A673 (cell line): ENCODE measurements at places on chromosomes 12 and 14. TPM values are rescaled to one million over a fixed set of nuclear protein-coding genes. Genes with fewer than 3 reads are reported as not detected.

CEP170B gene
- total RNA-seq = 20.8 and 22.6 TPM in 2 replicates

FGF6 gene
- not detected in 2 replicates for total RNA-seq

EIF4B gene
- total RNA-seq = 393 and 400 TPM in 2 replicates

IRAK3 gene
- 0.19 and 0.37 TPM in 2 replicates for total RNA-seq

- no peaks in the 10 kb centered on the region for H3K4me1 ChIP-seq
- H3K27me3 ChIP-seq = no peaks in the 10 kb centered on the region
- no peak overlapping the region for H3K27ac ChIP-seq
- DNase-seq = no peak
- H3K4me3 ChIP-seq = no peak overlapping the region
These were observed 38.1 kb downstream of the GCH1 start for GRCh38 chr14:54864526-54864925.

DNA sequence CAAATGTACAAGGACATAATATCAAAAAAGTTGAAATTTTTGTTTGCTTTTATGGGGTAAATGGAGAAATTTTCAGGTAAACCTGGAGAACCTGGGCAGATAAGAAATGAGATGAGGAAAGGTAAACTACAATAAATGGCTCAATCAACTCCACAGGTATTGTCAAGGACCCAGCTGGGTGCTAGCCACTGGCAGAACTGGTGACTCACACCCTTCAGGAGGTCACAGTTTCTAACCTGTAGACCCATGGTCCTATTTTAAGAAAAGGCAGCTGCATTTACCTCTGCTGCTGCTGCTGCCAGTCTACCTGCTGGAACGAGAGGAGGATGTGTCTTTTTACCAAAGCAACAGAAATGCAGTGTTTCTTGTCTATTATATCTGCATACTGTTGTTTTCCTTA, 226.6 kb downstream of the ALG10B start:
- no peak for DNase-seq
- H3K36me3 ChIP-seq = no peaks in the 10 kb centered on the region
- H3K4me1 ChIP-seq = no peaks in the 10 kb centered on the region
- no peak overlapping the region for H3K4me3 ChIP-seq
- no peak overlapping the region for H3K27ac ChIP-seq

DNA sequence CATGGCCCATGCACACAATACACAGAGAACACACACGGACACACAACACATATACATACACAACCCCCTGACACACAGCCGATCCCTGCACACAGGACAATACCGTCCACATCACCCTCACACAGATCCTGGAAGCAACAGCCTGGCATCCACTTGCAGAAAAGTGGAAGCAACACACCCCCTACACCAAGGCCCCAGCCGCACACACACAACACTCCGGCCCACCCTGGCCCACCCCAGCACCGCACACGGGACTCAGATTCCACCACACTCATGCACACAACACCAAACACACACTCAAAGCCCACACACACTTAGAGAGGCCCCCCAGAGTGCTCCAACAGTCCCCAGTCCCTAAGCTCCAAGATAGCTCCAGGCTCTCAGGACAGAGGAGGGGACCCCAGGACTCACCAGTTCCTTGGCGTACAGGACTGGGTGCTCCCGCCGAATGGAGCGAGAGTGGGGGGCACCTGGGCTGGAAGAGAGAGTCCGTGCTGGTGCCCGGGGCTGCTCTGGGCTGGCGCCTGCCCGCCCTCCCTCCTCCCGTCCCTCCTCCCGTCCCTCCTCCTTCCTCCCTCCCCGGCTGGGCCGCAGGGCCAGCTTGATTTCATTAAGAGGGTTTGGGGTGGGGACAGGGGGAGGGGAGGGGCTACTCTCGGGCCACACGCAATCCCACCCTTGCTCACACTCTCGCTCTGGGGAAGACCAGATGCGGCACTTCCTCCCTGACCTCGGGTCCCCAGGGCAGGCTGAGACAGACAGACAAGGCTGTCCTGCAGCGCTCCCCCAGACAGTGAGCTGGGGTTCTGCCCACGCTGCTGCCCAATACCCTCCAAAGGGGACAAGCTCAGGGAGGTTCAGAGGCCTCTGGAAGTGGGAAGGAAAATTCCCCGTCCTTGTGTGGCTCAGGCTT, at the start of gene TMEM119:
Gene TMEM119 (minus strand): TSS at position 526 of the 913 bp plus-strand sequence. CDS start 5,701 bp downstream, outside the sequence.
- H3K27me3 ChIP-seq = no peaks in the 10 kb centered on the region
- no peaks in the 10 kb centered on the region for H3K36me3 ChIP-seq
- H3K4me1 ChIP-seq = no peaks in the 10 kb centered on the region
- no peak within 1 kb of the TSS for H3K27ac ChIP-seq

- H3K27me3 ChIP-seq = no peaks in the 10 kb centered on the region
- DNase-seq = no peak
- H3K36me3 ChIP-seq = no peaks in the 10 kb centered on the region
These were observed 167.5 kb downstream of the BTG1 start for GRCh38 chr12:91978143-91978542.

DNA sequence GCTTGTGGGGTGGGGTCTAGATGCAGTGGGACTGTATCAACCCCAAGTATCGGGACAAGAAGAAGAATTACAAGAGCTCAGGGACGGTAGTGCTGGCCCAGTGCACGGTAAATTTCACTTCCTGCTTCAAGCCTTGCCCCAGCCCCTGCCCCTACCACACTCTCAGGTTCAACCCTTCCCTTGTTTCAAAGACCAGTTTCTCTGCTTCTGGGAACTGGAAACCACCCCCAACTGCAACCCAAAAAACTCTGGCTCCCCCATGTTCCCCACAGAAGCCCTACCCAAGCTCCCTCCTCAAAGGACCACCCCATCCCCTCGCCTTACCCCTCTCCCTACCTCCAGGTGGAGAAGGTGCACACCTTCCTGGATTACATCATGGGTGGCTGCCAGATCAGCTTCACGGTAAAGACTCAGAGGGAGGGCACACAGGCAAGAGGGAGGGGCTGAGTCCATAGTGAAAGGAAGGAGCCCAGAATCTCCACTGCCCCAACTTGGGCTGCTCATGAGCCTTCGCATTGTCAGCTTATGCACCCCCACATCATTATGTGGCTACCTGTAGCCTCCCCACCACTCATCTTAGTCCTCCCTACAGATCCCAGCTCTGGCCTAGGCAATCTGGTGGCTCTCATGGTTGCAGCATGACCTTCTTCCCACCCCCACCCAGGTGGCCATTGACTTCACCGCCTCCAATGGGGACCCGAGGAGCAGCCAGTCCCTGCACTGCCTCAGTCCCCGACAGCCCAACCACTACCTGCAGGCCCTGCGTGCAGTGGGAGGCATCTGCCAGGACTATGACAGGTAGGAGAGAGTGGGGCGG, 4.3 kb downstream of the CPNE6 start:
- H3K36me3 ChIP-seq = no peaks in the 10 kb centered on the region
- H3K4me3 ChIP-seq = no peak overlapping the region
- peaks cover 3% of the 10 kb centered on the region for H3K4me1 ChIP-seq
- DNase-seq = no peak

DNA sequence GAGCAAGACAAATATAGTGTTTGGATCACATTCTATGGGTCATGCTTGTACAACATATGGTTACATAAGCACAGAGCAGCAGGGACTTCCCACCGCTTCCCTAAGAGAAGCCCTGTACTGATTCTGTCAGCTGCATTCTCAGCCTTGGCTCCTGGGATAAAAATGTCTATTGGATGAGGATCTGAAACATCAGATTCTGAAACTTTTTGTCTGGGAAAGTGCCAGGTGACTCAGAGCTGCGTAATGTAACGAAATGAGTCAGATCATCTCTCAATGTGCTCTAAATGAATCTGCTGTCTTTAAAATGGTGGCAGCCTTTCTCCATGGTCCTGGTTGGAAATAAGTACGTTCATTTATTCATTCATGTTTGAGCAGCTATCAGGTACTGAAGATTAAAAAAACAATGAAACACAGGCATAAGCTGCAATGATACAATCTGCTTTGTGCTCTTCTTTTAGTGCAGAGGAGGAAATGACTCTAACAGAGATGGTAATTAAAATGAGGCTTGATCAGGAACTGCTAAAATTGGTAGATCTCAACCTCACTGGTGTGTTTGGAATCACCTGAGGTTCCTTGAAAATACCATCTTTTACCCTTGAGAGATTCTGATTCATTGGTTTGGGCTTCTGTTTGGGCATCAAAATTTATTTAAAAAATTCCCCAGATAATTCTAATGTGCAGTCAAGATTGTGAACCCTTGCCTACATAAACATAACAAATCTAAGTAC, 99.1 kb upstream of the NAP1L1 start:
- H3K27me3 ChIP-seq = no peaks in the 10 kb centered on the region
- H3K4me3 ChIP-seq = no peak overlapping the region
- H3K36me3 ChIP-seq = no peaks in the 10 kb centered on the region
- no peak overlapping the region for H3K27ac ChIP-seq

- no peaks in the 10 kb centered on the region for H3K36me3 ChIP-seq
- DNase-seq = no peak
- H3K4me3 ChIP-seq = no peak overlapping the region
- H3K27me3 ChIP-seq = no peaks in the 10 kb centered on the region
These were observed 35.5 kb upstream of the FRMD6 start for GRCh38 chr14:51616256-51616655.

DNA sequence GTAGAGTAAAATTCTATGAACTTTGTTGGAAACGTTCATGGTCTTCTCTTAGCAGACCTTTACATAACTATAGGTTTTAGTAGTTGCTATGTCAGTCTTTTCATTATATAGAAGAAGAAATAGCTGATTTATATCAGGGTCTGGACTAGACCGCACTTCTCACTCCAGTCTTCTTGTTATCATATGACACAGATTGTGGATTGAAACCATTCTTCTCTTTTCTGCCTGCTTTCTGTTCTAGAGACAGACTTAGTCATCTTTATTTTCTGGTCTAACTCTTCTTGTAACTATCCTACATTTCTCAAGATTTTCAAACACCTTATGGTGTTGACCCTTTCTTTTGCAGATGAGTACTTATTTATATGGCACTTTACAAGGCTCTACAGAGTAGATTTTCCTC, 55.7 kb downstream of the PCNX1 start:
- peaks cover 10% of the 10 kb centered on the region for H3K36me3 ChIP-seq
- no peak for DNase-seq
- no peak overlapping the region for H3K4me3 ChIP-seq
- no peaks in the 10 kb centered on the region for H3K4me1 ChIP-seq
- no peaks in the 10 kb centered on the region for H3K27me3 ChIP-seq

KCNC2 gene
- total RNA-seq = not detected in 2 replicates

DNA sequence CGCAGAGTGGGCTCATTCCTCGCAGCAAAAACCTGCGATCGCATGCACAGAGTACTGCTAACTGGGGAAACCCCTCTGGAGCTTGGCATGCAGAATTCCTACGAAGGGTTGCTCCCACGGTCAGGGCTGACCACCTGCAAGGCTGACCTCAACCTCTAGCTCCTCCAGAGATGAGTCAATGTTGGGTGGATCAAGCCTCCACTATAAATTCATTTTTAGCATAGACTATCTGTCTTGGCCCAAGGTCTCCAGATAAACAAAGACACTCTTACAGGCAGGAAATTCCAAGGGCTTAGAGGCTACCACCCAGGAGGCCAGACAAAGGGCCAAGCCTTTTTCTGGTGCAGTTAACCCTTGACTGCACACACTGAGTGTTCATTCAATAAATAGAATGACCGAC, 296.5 kb downstream of the TMEM132D start:
- H3K36me3 ChIP-seq = no peaks in the 10 kb centered on the region
- H3K4me3 ChIP-seq = no peak overlapping the region

- H3K4me1 ChIP-seq = peaks cover 6% of the 10 kb centered on the region
- H3K4me3 ChIP-seq = no peak overlapping the region
- H3K27ac ChIP-seq = peak overlapping the region; percentile 54
- DNase-seq = peak; percentile 89
- peaks cover 27% of the 10 kb centered on the region for H3K36me3 ChIP-seq
These were observed 20.3 kb downstream of the MTA1 start for GRCh38 chr14:105439710-105440553.

SERPINA5 gene
- not detected in 2 replicates for total RNA-seq

NGB gene
- total RNA-seq = not detected in 2 replicates

- DNase-seq = no peak
- H3K27me3 ChIP-seq = no peaks in the 10 kb centered on the region
- no peak overlapping the region for H3K4me3 ChIP-seq
These were observed 205.5 kb downstream of the CHST11 start for GRCh38 chr12:104662203-104662602.

B4GALNT3 gene
- total RNA-seq = 19.4 and 20.2 TPM in 2 replicates

OR4E2 gene
- 10.8 and 11.8 TPM in 2 replicates for total RNA-seq

- H3K27me3 ChIP-seq = no peaks in the 10 kb centered on the region
- no peak overlapping the region for H3K27ac ChIP-seq
- H3K4me1 ChIP-seq = no peaks in the 10 kb centered on the region
- H3K36me3 ChIP-seq = no peaks in the 10 kb centered on the region
- DNase-seq = peak; percentile 80
These were observed 40.7 kb downstream of the LRRIQ1 start for GRCh38 chr12:85076688-85077430.

- H3K36me3 ChIP-seq = no peaks in the 10 kb centered on the region
- no peak overlapping the region for H3K27ac ChIP-seq
- no peaks in the 10 kb centered on the region for H3K27me3 ChIP-seq
- no peak for DNase-seq
These were observed 103.5 kb upstream of the FRMD6 start for GRCh38 chr14:51548187-51548586.

DNA sequence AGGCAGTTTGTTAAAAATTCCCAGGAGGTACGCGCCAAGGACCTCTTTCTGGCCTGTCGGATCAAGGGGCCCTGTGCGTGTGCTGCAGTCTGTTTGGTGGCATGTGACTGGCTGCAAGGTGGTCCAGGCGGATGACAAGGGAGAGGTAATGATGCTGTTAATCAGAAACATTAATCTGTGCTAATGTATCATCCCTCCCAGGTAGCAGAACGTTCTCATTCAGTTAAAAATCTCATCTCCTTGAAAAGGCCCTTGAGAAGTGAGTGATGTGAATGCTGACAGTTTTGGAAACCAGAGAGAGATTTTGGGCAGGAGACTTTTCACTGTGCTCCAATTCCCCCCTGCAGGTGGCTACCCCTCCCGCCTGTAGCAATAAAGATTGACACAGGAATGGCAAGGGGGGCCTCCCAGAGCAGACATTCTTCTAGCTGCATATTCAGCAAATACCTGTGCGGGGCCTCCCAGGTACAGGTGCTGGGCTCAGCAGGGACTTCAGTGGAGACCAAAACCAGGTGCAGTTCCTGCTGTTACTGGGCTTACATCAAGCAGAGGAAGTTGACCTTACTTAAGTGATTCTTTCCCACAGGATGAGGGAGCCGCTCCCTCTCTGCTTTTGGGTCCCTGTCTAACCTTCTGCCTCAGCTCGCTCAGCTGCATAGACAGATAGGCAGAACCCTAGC, 364.8 kb downstream of the CACNA1C start:
- H3K4me3 ChIP-seq = no peak overlapping the region
- H3K27me3 ChIP-seq = no peaks in the 10 kb centered on the region
- no peaks in the 10 kb centered on the region for H3K4me1 ChIP-seq
- DNase-seq = no peak
- no peaks in the 10 kb centered on the region for H3K36me3 ChIP-seq

DNA sequence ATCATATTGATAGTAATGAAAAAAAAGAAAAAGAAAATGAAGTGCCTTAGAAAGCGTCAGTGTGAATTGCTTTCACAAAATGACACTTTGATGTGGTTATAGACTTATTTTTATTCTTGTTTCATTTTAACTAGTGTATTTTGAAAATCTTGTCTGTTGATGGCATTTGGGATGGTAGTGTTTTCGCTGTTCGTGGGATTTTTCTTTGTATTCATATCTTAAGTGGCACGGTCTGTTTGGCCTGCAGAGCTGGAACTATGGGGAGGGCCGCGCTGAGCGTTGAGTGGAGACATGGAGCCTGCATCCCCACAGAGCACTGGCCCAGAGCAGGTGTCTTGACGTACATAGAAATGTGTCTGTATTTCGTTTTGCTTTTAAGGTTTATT, 61.6 kb downstream of the WDR20 start:
- H3K36me3 ChIP-seq = peaks cover 9% of the 10 kb centered on the region
- no peaks in the 10 kb centered on the region for H3K27me3 ChIP-seq
